ENCODE measurements at places on chromosomes 7 and 10.

- no peak for DNase-seq
Observed at GRCh38 chr7:114916261-114916892, 5.5 kb upstream of the MDFIC start.

GRCh38 chr7:100671353-100672327 lies 1.9 kb upstream of the GNB2 start:
- DNase-seq: no peak

GRCh38 chr7:128407751-128408708 lies 1.8 kb downstream of the IMPDH1 start:
- DNase-seq: no peak

DNA sequence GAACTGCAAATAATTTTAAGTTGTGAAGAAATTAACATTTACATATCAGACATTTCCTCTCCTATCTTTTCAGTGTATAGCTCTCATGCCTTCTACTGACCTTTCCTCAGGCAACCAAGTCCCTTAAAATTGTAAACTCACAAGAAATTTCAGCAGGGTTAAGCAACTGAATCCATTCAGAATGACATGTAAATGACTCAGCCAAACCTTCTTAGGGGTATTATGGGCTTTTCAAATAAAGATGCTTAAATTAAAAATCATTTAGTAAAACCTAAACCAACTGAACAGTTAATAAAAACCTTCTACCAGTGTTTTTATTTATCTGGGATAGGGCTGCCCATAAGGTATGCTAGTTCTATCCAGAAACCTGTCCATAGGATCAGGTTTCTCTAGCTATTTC lies 20.7 kb downstream of the WAPL start:
- no peak for DNase-seq

GRCh38 chr10:92265687-92266258 lies 25.1 kb downstream of the CPEB3 start:
- DNase-seq: no peak

DNA sequence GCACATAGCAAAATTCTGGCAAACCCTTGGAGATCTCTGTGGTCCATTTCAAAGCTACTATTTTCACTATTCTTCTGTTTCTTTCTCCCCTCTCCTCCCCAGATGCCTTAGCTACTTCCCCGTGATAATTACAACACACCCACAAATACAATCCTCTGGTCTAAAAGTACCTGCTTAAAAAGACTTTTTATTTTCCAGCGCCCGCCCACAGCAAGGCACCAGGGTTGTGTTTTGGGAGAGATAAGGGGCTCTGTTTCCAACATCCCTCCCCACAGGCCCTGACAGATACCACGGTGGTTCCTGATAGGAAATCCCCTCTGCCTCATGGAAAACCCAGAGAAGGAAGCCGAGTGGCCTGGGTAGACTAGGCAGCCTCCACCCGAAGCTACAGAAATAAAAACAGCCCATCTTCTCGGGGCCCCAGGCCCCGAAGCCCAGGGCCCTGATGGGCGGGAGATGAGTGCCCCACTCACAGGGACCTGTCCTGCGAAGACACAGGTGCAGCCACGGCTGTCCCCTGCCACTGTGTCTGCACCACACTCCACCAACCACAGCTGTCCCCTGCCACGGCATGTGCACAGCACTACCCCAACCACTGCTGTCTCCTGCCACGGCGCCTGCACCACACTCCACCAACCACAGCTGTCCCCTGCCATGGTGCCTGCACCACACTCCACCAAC lies 19.7 kb downstream of the CALML5 start:
- no peak for DNase-seq

- DNase-seq: no peak
Observed at GRCh38 chr7:147013825-147014224, 897.2 kb downstream of the CNTNAP2 start.

DNA sequence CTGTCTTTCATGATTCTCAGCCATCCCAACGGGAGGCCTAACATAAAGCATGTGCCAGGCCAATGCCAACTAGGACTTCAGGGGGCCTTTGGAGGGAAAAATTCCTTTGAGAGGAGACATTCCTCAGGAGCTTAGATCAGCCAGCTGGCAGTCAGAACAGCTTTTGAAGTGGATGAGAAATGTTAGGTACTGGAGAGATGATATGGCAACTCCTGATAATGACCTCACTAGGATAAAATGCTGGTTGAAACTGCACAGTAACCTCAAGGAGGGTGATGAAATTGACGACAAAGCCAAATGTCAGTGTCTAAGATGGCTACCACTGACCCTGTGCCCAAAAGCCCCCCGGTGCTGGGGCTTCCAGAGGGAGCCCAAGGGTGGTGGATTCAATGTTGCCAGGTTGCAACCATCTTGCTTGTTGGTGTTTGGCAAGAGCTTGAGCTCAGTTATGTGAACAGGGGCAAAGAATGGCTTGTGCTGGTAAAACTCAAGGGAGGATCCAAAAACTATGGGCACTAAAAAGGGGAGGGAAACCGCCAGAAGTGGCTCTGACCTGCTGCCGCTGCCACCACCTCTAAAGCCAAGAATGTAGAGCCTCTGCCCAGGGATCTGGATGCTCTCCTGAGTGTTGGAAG lies 121.2 kb downstream of the UBE2H start:
- DNase-seq: no peak

All from esophagus squamous epithelium (tissue), 5 donors.